Right lung (tissue), 10 donors: ENCODE measurements at places on chromosomes 2 and 18.

DNA sequence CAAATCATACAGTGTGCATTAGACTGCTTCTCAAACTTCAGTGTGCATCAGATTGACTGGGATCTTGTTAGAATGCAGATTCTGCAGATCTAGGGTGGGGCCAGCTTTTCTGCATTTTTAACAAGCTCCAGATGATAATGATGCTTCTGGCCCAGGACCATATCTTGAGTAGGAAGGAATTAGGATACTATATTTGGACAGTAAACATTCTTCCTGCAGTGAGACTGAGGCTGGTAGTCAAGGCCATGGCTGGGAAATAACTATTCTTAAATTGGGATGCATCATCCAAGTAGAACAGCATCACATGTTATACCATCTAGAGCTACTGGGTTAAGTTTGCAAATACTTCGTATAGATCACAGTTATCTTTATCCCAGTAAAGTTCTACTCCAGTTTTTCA lies 28.4 kb upstream of the ARMC9 start:
- DNase-seq: no peak

DNA sequence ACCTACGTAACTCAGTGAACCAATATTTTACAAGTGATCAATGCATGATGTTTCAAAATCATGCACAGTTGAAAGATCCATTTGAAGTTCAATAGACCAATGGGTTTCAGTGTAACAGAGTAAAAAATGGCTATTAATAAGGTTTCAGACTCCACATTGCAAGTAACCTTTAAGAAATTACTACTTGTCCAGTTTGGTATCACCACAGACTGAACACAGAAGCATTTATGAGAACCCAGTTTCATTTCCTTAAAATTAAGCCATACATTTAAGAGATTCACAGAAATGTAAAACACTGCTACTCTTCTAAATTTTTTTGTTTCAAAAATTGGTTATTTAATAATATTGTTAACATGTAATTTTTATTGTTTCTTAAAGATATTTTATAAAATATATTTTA lies 98.9 kb upstream of the CHRNA1 start:
- DNase-seq: no peak

- DNase-seq: no peak
These were observed 10.5 kb downstream of the IL1R2 start for GRCh38 chr2:102002228-102002627.

DNA sequence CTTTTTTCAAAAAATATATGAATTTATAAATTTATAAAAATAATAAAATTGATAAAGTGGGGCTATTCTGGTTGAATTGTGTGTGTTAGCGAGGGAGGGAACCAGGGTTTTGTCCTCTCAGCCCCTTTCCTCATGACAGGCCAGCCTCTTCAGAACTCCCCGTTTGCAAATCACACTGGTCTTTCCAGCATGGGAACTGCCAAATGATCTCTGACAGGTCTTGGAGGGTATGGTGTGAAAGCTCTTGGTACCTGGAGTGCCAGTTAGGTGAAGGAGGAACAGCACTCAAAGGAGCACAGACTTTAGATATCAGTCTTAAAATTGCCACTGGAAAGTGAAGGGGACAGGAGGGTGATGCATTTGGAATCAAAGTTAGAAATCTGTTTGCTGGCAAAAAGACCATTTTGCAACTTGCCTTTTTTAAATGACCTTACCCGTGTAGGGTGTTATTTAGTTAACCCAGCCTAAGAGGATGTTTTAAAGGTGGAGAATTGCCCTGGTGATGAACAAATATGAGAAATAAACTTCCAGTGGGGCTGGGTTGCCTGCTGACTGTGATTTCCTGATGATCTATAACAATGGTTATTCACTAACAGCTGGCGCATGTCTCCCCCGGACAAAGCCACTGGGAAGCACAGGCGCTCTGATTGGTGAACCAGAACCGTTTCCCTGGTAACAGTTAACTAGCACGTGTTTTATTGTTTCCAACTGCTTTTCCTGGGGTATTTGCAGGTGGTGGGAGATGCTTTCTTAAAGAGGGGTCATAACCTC lies 85.3 kb upstream of the EFEMP1 start:
- DNase-seq: peak; percentile 73

DNA sequence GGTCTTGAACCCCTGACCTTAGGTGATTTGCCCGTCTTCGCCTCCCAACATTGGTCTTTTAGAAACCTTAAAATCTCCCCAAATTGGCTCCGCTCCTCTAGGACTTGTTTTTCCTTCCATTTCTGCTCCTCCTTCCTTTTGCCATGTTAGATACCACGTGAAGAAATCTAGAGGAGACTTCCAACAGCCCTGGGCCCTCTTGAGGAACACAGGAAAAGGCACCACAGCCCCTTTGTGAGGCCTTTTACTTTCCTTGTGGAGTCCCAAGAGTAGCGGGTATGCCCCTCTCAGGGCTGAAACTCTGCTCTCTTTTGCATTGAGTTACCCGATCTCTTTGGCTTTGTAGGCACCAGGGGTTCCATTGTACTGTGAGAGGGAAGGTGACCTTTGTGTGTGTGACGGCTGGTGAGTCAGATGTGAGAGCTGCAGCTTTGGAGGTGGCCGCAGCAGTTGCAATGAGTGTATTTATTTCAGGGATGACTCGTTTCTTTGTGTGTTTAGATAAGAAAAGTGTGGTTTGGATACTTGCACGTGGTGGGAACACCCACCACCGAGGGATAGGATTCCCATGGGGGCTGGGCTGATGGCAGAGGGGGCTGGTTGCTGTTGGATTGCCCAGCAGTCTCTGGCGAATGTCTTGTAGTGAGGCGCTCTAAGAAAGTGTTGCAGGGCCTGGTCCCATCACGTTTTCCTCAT lies 218.4 kb upstream of the HS6ST1 start:
- no peak for DNase-seq

- no peak for DNase-seq
These were observed 203.5 kb downstream of the CYP26B1 start for GRCh38 chr2:71944183-71944550.

GRCh38 chr2:234364661-234365060 lies 132.2 kb downstream of the ARL4C start:
- no peak for DNase-seq
